ENCODE measurements at places on chromosomes 7 and 10. TPM values are rescaled to one million over a fixed set of nuclear protein-coding genes. Genes with fewer than 3 reads are reported as not detected.

- H3K27ac ChIP-seq = peak overlapping the region; percentile 93
- DNase-seq = peak; percentile 70
- H3K36me3 ChIP-seq = no peaks in the 10 kb centered on the region
Measured at GRCh38 chr10:71735709-71736569, 16.4 kb upstream of the C10orf105 start.

The CHPF2 gene
- 48.4 TPM for total RNA-seq

The MET gene
- not detected for total RNA-seq

DNA sequence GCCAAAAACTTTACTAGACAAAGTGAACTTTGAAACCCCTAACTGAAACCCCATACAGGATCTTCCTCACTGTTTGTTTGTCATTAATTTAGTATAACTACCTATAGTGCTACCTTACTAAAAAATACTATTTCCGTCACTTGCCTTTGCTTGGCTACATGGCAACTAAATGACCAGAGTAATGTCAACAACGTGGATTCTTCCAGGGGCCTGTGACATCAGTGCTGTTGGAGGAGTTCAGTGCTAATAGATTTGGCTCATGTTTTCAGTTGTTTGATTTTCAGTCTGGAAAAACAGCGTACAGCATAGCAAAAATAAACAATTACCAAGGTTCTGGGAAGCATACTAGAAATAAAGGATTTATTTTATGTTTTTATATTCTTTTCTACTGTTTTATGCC is 3.0 kb upstream of the ASB15 start:
- H3K4me3 ChIP-seq = no peak overlapping the region
- DNase-seq = no peak
- H3K36me3 ChIP-seq = no peaks in the 10 kb centered on the region
